ENCODE measurements at places on chromosomes 5 and 9.

GRCh38 chr5:177091232-177091631 is 4.5 kb downstream of the FGFR4 start:
- DNase-seq = no peak

- no peak for DNase-seq
These were observed 167.9 kb downstream of the DENND1A start for GRCh38 chr9:123761905-123762605.

- no peak for DNase-seq
These were observed 23.2 kb downstream of the DOCK8 start for GRCh38 chr9:237858-238345.

DNA sequence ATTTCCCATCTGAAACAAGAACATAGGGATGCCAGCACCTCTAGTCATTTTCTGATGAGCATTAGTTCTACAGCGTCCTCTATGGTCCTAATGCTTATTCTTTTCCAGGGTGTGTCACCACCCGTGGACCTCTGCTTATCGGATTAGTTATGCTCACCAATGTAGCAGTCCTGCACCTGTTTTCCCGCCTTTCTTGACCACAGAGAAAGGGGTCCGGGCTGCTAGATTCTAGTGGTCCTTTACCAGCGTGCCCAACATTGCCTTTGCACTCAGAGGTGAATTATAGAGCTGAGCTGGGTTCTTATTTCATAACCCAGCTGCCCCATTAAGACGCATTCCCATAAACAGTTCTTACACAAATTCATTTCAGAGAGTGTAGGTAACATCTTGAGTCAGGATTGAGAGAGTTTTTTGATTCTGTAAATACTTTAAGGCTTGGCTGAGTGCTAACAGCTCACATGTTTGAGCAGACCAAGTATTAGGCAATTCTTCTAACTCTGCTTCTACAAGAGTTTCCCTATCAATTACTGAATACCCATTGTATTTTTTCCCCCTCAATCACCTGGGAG is 2205.1 kb upstream of the C9orf72 start:
- no peak for DNase-seq

- no peak for DNase-seq
These were observed 107.5 kb downstream of the EBF1 start for GRCh38 chr5:158992037-158992740.

DNA sequence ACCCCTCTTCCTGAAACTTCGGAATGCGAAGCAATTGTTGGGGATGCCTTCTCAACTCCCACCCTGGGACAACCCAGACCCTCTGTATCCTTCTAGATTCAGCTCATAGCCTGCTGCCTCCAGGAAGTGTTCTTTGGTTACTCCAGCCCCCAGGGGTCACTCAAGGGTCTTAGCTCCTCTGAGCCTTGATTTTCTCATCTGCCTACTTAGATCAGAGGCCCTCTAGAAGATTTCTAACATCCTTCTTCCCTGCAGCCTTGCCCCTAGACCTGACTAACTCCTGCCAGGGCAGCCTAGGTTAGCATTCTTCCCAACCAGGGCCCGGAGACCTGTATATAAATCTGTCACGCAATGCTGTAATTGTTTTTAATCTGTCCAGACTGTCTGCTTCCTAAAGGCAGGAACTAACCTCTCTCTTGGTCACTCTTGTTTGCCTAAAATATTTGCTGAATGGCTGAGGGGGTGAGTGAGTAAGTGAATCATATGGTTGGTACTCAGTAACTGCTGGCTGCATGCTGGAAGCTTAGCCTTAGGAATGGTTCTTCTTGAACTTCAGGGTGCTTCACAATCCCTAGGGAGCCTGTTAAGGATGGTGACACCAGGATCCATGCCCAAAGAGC is 8.2 kb downstream of the GALNT10 start:
- DNase-seq = no peak

- DNase-seq = no peak
These were observed 21.8 kb upstream of the ANKH start for GRCh38 chr5:14893381-14893780.

DNA sequence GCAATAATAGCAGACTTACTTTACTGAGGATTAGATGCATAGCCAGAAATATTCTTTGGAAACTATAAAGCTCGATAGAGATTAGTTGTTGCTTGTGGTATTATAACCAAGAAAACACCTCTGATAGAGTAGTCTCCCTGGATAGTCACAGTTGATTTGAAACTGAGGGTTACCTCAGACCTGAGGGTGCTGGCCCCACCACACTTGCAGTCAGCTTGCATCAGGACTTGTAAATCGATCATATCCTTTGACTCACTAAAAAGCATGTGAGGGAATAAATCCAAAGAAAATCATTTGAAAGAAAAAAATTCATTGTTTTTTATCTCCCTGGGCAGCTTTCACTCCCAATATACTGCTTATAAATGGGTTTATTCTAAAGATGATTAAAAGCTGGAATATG is 39.4 kb downstream of the GALNT12 start:
- no peak for DNase-seq

DNA sequence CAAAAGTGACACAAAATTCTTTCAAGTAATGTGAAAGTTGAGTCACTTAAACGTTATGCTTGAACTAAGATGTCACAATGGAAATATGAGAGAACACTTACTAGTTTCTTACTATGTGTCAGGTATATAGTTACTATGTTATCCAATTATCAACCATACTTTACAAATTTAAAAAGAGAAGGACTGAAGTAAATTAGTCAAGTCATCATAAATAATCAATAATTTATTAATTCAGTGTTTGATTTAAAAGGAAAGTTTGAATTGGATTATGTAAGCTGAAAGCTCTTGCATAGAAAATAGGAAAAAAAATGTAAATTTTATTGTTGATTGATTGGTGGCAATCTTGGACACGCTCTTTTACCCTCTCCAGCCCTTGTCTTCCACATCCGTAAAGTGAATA is 76.3 kb downstream of the GABRA1 start:
- DNase-seq = no peak

- no peak for DNase-seq
These were observed 71.9 kb downstream of the MAP1B start for GRCh38 chr5:72179028-72179815.

- no peak for DNase-seq
These were observed 145.2 kb upstream of the CDH12 start for GRCh38 chr5:22998362-22998761.

Data from GM13977 (cell line).